LoVo (cell line): ENCODE measurements at places on chromosomes 16 and 17.

DNA sequence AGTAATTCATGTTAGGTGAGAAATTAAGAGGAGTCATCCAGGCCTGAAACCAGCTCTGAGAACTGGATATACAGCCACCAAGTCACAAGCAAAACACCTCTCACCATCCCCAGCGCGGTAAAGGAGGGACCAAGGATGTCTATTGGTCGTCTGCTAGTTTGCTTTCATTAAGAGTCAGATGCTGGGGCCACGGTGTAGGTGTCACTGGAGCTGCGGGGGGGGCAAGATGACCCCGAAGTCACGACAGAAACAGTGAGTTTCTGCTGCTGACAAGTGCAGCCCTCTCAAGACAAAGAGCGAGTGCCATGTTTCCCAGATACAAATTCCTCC, 790 bp downstream of the NCBP3 start:
- peak; percentile 7 for DNase-seq

DNA sequence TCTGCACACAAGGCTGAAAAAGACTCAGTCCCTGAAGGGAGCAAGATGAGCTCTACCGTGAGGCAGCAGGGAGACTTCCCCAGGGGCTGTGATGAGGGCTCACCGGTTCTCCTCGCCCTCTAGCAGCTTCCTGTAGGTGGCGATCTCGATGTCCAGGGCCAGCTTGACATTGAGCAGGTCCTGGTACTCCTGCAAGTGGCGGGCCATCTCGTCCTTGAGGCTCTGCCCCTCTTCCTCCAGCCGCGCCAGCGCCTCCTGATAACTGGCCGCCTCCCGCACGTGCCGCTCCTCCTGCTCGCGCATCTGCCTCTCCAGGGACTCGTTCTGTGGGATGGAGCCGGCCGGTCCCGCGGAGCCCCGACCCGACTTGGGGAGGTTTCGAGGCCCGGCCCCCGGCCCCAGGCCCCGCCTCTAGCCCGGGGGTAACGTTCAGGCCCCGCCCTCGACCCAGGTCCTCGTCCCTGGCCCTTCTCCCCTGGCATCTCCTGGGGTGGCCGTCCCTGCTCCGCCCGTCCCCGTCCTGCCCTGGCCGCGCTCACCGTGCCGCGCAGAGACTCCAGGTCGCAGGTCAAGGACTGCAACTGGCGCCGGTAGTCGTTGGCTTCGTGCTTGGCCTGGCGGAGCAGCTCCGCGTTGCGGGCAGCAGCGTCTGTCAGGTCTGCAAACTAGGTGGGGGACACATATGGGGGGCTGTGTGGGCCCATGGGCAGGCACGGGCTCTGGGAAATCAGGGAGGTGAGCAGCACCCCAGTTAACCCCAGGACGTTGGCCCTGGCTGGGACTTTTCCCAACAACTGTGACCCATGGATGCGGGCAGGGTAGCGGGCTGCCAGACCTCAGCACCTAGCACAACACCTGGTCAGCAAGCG, 3.9 kb downstream of the GFAP start:
- no peak for DNase-seq

GRCh38 chr17:19723964-19724363, 7.6 kb upstream of the SLC47A2 start:
- DNase-seq, result no peak

DNA sequence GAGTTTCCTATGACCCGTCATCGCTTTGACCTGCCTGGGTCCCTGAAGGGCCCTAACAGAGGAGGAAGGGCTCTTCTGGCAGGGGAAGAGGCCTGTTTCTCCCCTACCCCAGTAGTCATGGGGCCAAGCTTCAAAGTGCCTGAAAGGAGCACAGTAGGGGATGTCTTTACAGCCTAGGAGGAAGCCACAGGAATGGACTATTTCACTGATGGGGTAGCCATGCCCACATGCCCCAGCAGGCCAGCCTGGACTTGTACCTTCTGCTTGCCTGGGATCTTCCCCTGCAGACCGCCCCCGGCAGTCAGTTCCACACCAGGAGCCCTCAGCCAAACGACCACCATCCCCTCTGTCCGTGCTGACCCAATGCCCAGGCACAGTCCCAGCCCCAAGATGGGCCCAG, 41.8 kb upstream of the PEMT start:
- no peak for DNase-seq

GRCh38 chr16:64586781-64587180, 535.1 kb downstream of the CDH11 start:
- DNase-seq, result no peak
